ENCODE measurements at places on chromosomes 13 and 19. TPM values are rescaled to one million over a fixed set of nuclear protein-coding genes. Genes with fewer than 3 reads are reported as not detected.

GRCh38 chr13:42388326-42388725 lies 116.4 kb downstream of the AKAP11 start:
- DNase-seq = no peak

DNA sequence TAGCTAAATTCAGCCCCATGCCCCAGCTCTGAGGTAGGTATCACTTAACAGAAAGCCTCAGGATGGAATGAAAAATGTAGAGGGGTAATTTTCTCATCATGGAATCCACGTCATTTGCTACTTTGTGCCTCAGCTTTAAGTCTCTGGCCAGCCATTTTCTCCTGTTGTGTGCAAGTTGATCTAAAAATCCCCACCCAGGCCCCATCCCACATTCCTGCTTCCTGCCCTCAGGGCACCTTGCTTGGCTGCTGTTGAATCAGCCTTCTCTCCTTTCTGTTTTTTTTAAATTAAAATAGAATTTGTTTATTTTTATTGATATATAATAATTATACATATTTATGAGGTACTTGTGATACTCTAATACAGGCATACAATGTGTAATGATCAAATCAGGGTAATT lies 179.9 kb upstream of the TSHZ3 start:
- DNase-seq = no peak

GRCh38 chr19:35033067-35034004 lies 3.1 kb downstream of the SCN1B start:
- no peak for DNase-seq

DNA sequence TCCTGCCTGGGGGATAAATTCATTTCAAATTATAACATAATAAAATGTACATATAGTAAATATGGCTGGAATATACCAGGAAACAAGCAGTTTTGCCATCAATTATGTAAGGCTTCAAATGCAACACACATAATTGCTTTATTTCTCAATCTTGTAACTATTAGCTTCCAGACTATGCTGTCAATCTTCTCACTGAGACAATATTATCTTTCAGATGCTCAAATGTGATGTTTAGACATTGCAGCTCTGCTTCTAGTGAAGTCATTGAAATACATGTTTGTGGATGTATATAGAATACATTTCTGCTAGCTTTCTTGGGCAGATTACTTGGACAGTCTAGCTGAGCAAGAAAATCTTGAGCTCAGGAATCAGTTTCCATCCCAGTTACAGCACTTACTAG lies 454.4 kb downstream of the TDRD3 start:
- DNase-seq = no peak

GRCh38 chr13:37791699-37792098 lies 77.9 kb downstream of the TRPC4 start:
- DNase-seq = no peak

GRCh38 chr13:112956571-112957294 lies 12.3 kb upstream of the MCF2L start:
- DNase-seq = no peak

The ZNF446 gene
- 4.9 TPM for total RNA-seq
